Stimulated activated CD8-positive, alpha-beta memory T cell treated with anti-CD3 and anti-CD28 coated beads, Interleukin-7, amount 100 ng/mL, for 1 hour (primary cell): ENCODE measurements at places on chromosomes 3 and 15.

GRCh38 chr15:26037369-26037768 is 174.2 kb upstream of the ATP10A start:
- DNase-seq = no peak

GRCh38 chr3:39657775-39658174 is 151.6 kb upstream of the MYRIP start:
- DNase-seq = no peak

DNA sequence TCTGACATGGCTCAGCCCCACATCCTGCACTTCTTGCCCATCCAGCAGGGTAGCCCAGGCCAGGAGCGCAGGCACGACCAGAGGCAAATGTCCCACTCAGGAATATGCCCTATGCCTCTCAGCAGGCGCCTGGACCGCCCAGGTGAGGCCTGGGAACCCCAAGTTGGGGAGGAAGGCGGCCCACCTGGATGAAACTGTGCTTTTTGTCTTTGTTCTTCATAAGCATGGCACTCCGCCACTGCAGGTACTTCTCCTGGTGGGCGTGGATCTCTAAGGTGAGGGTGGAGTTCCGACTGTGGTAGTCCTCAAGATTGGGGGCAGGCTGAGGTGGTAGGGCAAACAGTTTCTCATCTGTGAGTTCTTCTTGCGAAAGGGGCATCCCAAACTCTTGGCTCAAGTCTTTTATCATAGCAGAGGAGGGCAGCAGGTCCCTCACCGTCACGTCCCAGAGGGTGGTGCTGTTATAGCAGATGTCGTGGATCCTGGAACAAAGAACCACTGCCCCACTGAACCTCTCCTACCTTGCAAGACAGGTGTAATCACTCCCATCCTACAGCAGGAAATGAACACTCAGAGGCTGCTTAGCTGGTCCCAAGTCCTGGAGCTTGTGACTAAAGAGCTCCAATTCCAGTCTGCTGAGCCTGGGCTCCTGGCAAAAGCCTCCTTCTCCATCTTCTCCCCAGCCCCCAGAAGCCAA is 53.2 kb downstream of the ACAD9 start:
- DNase-seq = no peak

DNA sequence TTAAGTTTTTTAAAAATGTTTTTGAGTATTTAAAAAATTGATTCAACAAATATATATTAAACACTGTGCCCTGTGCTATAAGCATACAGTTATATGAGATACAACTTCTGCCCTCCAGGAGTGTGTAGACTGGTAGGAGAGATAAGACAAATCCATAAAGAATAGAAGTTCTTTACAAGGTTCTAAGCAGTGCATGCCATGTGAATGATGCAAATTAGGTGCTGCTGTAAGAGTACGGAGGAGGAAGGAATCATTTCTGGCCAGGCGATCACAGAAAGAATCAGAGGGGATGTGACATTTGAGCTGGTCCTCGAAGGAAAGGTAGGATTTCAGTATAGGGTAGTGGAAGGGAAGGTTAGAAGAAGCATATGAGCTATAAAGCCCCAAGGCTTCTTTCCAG is 14.0 kb downstream of the MAPKBP1 start:
- no peak for DNase-seq

- no peak for DNase-seq
These were observed 55.1 kb upstream of the FILIP1L start for GRCh38 chr3:100169201-100169920.
